ENCODE measurements at places on chromosomes 1 and 21.

- no peak for DNase-seq
Observed at GRCh38 chr1:76101548-76101947, 27.0 kb downstream of the ST6GALNAC3 start.

- DNase-seq, result no peak
Observed at GRCh38 chr1:54237586-54237985, 37.6 kb downstream of the MRPL37 start.

DNA sequence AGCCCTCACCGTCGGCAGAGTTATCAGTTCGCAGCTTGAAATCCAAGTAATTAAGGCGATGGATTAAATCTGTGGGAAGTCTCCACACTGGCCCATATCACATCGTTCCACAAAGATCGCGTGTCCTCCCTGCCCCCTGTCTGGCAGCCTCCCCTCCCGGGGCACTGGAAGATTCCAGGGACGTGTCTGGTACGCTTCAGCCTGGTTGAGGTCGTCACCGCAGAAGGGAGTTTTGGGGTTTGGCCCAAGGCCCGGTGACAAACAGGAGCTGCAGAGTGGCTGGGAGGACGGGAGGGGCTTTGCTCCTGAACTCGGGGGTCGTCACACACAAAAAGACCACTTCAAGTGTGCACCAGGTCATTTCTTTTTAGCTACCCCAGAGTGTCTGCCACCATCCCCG lies 51.1 kb downstream of the PRDM16 start:
- no peak for DNase-seq

DNA sequence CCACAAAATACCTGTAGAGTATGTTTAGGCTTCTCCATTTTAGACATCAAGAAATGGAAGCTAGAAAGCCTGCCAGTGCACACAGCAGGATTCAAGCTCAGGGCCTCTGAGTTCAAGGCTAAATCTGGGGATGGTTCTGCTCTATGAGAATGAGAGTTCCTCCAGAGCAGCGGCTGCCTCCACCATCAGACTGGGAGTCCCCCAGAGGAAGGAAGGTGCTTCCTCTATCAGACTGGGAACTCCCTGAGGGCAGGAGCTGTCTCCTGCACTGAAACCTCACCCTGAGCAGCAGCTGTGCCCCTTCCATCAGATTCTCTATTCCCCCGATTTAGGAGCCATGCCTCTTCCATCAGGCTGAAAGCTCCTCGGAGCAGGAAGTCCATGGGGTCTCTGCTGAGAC lies 20.1 kb downstream of the PLA2G5 start:
- no peak for DNase-seq

DNA sequence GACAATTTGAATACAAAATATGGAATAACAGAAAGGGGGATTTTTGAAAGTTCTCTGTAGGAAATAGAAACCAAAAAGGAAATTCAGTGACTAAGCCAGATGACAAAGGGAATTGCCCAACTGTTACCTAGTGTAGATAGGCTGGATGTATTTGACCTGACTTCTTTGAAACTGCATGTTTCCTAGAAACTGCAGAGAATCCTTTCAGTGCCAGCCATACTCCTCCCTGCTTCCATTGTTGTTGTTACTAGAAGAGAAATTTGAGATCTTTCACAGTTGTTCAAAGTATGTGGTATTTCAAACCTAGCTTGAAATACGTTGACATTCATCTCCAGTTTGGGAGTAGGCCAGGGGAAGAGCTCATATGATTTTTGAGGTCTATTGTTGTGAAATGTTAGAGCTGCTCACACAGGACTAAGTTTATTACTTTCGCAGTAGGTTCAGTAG lies 1.8 kb upstream of the GBP5 start:
- DNase-seq, result peak; percentile 21

- DNase-seq, result no peak
Observed at GRCh38 chr1:55575571-55576279, 360.6 kb upstream of the USP24 start.

DNA sequence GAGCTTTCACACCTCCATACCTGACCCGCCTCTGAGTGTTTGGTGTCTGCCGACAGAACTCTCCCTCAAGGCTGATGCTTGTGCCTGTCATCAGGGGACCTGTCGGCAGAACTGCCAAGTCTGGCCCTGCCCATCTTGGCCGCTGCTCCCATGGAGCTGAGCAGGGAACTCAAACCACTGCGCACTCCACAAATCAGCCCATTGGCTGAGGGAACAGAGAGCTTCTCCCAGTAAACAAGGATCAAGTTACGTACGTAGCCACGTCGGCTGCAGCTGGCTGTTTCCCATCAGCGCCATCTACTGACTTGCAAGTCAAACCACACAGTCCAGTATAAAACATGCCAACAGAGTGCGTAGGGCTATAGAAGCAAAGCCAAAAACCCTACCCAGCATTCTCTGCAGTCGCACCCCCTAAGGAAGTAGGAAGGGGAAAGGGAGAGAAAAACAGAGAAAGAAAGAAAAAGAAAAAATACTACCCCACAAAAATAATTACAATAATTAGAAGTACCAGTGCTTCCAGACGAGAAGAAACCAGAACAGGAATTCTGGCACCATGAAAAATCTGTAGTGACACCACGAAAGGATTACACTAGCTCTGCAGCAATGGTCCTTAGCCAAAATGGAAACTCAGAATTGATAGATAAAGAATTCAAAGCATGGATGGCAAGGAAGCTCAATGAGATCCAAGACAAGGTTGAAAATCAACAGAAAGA lies 13.1 kb downstream of the KRTAP13-1 start:
- no peak for DNase-seq

DNA sequence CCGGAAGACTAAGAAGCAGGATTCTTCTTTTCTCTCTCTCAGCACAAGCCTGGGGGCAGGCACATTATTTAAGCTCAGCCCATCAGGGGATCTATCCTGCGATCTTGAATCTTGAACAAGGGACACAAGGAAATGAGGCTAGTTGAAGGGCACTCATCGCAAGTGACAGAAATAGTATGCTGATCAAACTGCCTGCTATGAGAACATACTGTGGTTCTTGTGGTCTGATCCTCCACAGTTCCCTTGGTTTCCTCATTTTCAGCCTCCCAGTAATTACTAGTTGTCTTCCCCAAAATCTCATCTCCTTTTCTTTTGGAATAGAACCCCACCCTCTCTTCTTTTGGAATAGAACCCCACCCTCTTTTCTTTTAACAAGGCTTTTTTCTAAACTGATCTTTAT lies 6.5 kb downstream of the ANKRD45 start:
- DNase-seq, result no peak

- no peak for DNase-seq
Observed at GRCh38 chr1:4730078-4730477, 75.7 kb downstream of the AJAP1 start.

DNA sequence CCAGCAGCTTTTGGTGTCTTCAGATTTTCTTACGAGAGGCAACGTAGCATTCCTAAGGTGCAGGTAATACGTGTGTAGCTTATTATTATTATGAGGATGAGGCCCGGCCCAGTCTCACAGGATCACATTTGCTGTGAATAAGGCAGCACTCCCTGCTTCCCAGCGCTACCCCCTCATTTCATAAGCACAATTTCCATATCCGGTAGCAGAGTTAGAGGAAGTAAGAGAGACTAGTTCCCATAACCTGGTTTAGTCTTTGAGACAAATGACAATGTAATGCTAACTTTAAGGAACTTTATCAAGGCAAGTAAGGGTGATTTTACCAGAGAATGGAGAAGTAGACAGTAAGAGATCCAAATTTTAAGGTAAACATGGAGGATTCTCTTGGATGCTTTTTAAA lies 14.6 kb upstream of the LMO4 start:
- DNase-seq, result no peak

DNA sequence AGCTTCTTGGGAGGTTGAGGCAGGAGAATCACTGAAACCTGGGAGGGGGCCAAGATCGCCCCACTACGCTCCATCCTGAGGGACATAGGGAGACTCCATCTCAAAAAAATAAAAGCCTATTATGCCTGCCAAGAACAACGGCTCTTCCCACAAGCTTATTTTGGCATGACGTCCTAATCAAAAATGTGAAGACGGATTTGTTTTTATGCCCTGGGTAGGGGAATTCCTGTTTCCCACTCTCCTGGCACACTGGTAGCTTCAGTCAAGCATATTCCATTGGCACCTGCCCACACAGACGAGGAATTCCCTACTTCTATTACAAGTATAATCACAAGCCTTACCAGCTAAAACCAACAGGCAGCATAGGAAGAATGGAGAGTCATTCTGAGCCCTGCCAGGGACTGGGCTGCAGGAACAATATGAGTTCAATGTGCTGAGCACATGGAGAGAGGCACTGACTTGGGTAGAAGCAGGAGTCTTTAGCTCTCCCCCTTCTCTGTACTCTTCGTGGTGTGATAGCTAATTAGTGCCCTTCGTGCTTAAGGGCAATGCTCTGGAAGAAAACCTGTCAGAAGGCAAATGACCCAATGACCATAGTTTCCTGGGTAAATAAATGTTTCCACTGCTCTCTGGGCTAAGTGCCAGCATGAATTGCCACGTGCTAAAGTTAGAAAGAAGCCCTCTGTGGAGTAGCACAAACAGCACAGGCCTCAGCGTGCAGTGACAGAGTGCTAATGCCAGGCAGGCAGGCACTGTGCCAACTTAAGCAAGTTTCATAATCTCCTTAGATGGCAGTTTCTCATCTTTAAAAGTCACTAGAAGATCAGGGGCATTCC lies 16.8 kb downstream of the TNFSF4 start:
- DNase-seq, result peak; percentile 62

DNA sequence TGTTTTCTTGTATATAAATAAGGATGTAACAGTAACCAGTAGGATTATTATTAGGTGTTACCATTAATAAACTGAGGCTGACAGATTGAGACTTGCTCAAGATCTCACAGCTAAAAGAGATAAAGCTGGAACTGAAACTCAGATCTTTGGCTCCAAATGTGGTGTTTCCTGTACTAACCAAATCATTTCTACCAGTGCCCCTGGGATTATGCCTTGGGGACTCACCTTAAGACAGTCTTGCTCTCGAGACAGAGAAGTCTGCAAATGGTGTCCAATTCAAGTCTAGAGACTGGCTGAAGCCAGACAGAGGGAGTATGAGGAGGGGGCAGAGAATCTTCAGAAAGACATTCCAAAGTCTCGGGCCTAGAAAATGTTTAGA lies 593 bp upstream of the CD53 start:
- no peak for DNase-seq

DNA sequence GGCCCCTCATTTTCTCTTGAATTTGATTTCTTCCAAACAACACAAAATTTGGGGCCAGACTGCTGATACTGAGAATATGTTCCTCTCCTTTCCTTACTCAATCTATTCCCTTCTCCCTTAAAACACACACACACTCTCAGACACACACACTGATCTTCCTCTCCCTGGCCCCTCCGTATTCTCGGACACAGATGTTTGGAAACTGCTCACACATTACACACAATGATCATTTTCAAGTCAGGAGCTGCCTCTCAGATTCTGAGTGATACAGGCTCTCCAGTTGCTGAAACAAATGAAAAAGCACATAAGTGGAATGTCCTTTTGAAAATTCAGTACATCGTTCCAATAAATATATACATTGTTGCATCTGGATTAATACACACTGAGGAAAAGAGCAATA lies 161.3 kb downstream of the CLEC20A start:
- DNase-seq, result no peak

- no peak for DNase-seq
Observed at GRCh38 chr1:31910933-31911332, 27.2 kb downstream of the PTP4A2 start.

- DNase-seq, result no peak
Observed at GRCh38 chr1:64195081-64195395, 8.4 kb upstream of the UBE2U start.

DNA sequence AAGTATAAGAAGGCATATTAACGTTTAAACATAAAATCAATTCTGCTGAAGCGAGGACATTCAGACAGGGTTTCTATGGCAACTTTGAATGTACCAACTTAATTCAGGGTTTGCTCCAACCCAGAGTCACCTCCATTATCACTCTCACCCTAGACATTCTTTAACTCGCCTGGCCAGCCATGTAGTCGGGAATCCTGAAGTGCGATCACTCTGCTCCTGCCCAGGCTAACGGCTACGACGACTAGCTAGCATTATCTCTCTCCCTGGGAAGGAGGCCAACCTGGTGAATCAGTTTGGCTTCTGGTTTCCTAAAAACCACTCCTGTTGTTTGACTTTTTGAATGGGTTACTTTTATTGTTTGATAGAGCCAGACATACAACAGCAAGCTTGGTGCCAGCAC lies 38.9 kb upstream of the ZBTB18 start:
- DNase-seq, result no peak

GRCh38 chr1:221781102-221781755 lies 39.3 kb upstream of the DUSP10 start:
- DNase-seq, result no peak

DNA sequence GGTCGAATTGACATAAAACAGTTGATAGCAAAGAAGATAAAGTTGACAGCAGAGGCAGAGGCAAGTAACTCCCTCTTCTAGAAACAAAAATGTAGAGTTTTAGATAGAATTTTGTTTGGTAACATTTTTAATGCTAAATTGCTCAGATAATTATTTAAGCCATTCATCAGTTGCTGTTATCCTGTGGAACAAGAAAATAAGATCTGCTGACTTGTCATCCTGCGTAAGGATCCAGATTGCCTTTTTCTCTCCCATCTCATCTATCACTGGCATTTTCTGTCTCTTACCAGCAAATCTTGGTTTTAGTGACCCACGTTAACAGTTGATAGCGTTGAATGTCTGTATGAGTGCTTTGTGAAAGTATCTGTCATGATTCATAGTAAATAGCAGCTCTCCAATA lies 29.8 kb downstream of the SOAT1 start:
- DNase-seq, result no peak

- DNase-seq, result no peak
Observed at GRCh38 chr1:50112193-50112592, 3.5 kb downstream of the ELAVL4 start.

- no peak for DNase-seq
Observed at GRCh38 chr1:59445040-59445439, 148.1 kb downstream of the FGGY start.

- no peak for DNase-seq
Observed at GRCh38 chr1:167452483-167452882, 65.8 kb downstream of the CD247 start.

DNA sequence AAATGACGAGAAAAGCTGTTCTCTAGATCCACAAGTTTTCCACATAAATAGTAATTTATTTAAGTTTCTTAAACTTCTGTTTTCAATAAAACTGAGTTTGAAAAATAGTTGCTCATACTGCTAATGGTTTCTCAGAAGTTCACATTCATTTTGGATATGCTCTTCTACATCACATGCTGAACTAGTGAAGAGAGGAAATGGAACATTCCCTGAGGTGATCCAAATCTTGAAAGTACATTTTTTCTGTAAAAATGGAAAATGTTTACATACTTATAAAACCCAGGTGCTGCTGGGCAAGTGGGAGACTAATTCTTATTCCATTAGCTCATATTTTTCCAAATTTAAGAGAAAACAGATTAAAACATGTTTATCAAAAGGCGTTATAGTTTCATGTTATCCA lies 111.7 kb downstream of the ADGRL4 start:
- no peak for DNase-seq
